Myometrial cell (primary cell): ENCODE measurements at places on chromosomes 3 and 15. TPM values are rescaled to one million over a fixed set of nuclear protein-coding genes. Genes with fewer than 3 reads are reported as not detected.

The ITGB5 gene
- 298 and 307 TPM in 2 replicates for total RNA-seq

The PSTPIP1 gene
- 0.18 TPM in 1 of 2 replicates, not detected in the other for total RNA-seq

The TM4SF18 gene
- total RNA-seq, result not detected in 2 replicates

The GATM gene
- under 0.01 TPM in 1 of 2 replicates, not detected in the other for total RNA-seq

The MCF2L2 gene
- 0.29 and 0.71 TPM in 2 replicates for total RNA-seq

The CYP1A1 gene
- not detected in 2 replicates for total RNA-seq

The AHSG gene
- not detected in 2 replicates for total RNA-seq

The DAG1 gene
- 82.2 and 84.0 TPM in 2 replicates for total RNA-seq

The TTC21A gene
- total RNA-seq, result 2.0 and 6.0 TPM in 2 replicates

The CCDC39 gene
- not detected in 2 replicates for total RNA-seq

The TP63 gene
- not detected in 2 replicates for total RNA-seq

The MB21D2 gene
- total RNA-seq, result 14.2 and 16.1 TPM in 2 replicates

The SMAD6 gene
- total RNA-seq, result 4.8 and 7.8 TPM in 2 replicates

The EPHA3 gene
- 0.71 and 1.4 TPM in 2 replicates for total RNA-seq

The SATB1 gene
- total RNA-seq, result 2.3 and 4.0 TPM in 2 replicates
